ENCODE measurements at places on chromosomes 4 and X.

DNA sequence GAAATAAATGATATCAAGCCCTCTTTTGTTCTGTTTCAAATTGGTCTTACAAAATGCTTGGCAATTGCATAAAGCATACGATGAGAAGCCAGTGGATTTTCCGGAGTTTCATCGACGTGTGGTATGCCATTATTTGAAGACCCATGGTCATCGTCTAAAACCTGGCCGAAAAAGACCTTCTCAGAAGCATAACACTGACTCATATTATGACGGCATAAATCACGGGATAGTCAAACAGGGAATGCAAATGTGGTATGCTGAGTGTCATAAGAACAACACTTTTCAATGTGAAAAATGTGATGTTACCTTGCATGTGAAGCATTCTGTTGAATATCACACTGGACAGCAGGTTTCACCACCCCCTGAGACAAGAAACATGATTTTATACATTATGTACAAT is 695.2 kb downstream of the GRXCR1 start:
- no peaks in the 10 kb centered on the region for H3K36me3 ChIP-seq
- H3K4me3 ChIP-seq = no peak overlapping the region
- no peaks in the 10 kb centered on the region for H3K4me1 ChIP-seq
- DNase-seq = no peak
- no peak overlapping the region for H3K27ac ChIP-seq

- peak; percentile 64 for DNase-seq
- no peaks in the 10 kb centered on the region for H3K36me3 ChIP-seq
- H3K27ac ChIP-seq = no peak overlapping the region
- H3K4me1 ChIP-seq = peaks cover 2% of the 10 kb centered on the region
Measured at GRCh38 chr4:40316782-40317635, 18.1 kb upstream of the CHRNA9 start.

DNA sequence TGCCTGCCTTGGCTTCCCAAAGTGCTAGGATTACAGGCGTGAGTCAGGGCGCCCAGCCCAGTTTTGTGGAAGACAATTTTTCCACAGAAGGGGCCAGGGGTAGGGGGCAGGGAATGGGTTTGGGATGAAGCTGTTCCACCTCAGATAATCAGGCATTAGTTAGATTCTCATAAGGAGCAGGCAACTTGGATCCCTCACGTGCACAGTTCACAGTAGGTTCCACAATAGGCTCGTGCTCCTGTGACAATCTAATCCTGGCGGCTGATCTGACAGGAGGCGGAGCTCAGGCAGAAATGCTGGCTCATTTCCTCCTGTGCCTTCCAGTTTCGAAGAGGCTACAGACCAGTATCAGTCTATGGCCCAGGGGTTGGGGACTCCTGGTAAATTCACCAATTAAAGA is 491.6 kb upstream of the AADAT start:
- no peaks in the 10 kb centered on the region for H3K4me1 ChIP-seq
- DNase-seq = no peak
- no peak overlapping the region for H3K4me3 ChIP-seq
- H3K36me3 ChIP-seq = no peaks in the 10 kb centered on the region

DNA sequence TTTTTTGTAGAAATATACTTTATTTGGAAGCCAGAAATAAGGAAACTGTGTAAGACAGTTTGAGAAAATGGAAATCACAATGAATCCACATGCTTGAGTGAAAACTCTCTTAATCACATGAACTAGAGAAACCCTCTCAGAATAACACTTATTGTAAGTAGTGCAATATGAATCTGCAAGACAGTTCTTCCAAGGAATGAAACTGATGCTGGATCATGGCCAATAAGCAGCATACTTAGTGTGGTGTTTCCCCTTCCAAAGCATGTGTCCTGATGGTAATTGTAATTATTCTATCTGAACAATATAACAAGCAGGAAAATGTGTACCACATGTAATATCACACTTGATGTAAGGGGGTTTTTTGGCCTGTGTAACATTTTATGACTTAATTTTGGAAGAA is 1870.5 kb upstream of the TENM3 start:
- H3K27ac ChIP-seq = no peak overlapping the region
- no peaks in the 10 kb centered on the region for H3K4me1 ChIP-seq
- no peaks in the 10 kb centered on the region for H3K36me3 ChIP-seq
- DNase-seq = no peak
- H3K27me3 ChIP-seq = no peaks in the 10 kb centered on the region

- H3K4me3 ChIP-seq = no peak overlapping the region
- no peaks in the 10 kb centered on the region for H3K4me1 ChIP-seq
- H3K36me3 ChIP-seq = no peaks in the 10 kb centered on the region
- no peak overlapping the region for H3K27ac ChIP-seq
Measured at GRCh38 chrX:141619336-141619735, 29.8 kb downstream of the SPANXA2 start.

GRCh38 chr4:90190525-90190924 is 63.3 kb downstream of the CCSER1 start:
- no peak overlapping the region for H3K4me3 ChIP-seq
- H3K36me3 ChIP-seq = no peaks in the 10 kb centered on the region

- no peak for DNase-seq
- H3K4me3 ChIP-seq = no peak overlapping the region
- no peak overlapping the region for H3K27ac ChIP-seq
Measured at GRCh38 chrX:16462912-16463311, 187.0 kb upstream of the S100G start.

- H3K27me3 ChIP-seq = no peaks in the 10 kb centered on the region
- no peak for DNase-seq
- no peak overlapping the region for H3K27ac ChIP-seq
- no peak overlapping the region for H3K4me3 ChIP-seq
Measured at GRCh38 chrX:40938423-40938822, 146.8 kb upstream of the USP9X start.

GRCh38 chr4:74004668-74005067 is 6.2 kb upstream of the CXCL5 start:
- 0 out of 2 replicates have a peak, but pooled peaks cover 3% of the 10 kb centered on the region for H3K36me3 ChIP-seq
- H3K27ac ChIP-seq = no peak overlapping the region
- H3K4me3 ChIP-seq = no peak overlapping the region
- H3K4me1 ChIP-seq = no peaks in the 10 kb centered on the region

- H3K36me3 ChIP-seq = no peaks in the 10 kb centered on the region
- no peak overlapping the region for H3K4me3 ChIP-seq
- H3K4me1 ChIP-seq = no peaks in the 10 kb centered on the region
- DNase-seq = no peak
- no peak overlapping the region for H3K27ac ChIP-seq
- no peaks in the 10 kb centered on the region for H3K27me3 ChIP-seq
Measured at GRCh38 chrX:40244980-40245379, 147.2 kb upstream of the BCOR start.

DNA sequence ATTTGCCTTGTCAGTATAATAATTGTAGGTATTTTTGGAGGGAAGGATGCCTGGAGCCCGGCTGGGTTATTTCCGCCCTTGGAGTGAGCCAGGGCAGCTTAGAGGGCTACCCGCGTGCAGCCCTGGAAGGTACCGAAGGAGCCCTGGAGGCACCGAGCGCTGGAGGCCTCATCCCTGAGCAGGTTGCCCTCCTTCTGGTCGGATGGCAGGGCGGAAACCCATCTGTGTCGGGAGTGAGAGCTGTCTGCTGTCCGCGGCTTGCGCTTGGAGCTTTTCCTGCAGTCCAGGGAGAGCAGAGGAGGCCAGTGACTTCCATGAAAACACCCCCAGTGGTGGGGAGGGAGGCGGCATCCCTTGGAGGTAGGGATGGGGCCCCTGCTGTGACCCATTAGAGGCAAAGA is 122.1 kb downstream of the TBL1X start:
- H3K27ac ChIP-seq = no peak overlapping the region
- no peak overlapping the region for H3K4me3 ChIP-seq
- no peaks in the 10 kb centered on the region for H3K27me3 ChIP-seq
- H3K36me3 ChIP-seq = no peaks in the 10 kb centered on the region
- no peak for DNase-seq

DNA sequence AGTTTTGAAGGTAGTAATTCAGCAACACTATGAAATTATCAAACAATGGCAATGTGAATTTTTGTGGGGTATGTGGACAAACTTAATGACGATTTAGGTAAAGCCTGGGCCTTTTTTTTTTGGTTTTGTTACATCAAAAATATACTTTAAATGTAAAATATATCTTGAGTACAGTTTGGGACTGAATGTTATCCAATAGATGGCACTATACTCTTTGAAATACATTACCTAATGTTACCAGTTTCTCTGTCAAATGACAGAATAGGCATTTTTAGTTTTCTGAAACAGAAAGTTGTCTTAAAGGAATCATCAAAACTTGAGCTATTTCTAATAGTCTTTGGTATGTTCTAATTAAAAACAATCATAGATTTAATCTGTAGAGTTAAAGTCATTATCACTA is 1651.9 kb downstream of the C4orf33 start:
- H3K36me3 ChIP-seq = no peaks in the 10 kb centered on the region
- no peaks in the 10 kb centered on the region for H3K4me1 ChIP-seq
- H3K4me3 ChIP-seq = no peak overlapping the region
- no peaks in the 10 kb centered on the region for H3K27me3 ChIP-seq
- no peak overlapping the region for H3K27ac ChIP-seq
- no peak for DNase-seq

DNA sequence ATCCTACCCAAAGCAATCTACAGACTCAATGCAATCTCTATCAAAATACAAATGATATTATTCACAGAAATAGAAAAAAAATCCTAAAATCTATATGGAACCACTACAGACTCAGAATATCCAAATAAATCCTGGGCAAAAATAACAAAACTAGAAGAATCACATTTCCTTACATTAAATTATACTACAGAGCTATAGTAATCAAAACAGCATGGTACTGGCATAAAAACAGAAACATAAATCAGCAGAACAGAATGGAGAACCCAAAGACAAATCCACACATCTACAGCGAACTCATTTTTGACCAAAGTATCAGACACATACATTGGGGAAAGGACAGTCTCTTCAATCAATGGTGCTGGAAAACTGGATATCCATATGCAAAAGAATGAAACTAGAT is 304.1 kb upstream of the FGF13 start:
- H3K27ac ChIP-seq = no peak overlapping the region
- no peak for DNase-seq
- no peaks in the 10 kb centered on the region for H3K27me3 ChIP-seq
- no peaks in the 10 kb centered on the region for H3K36me3 ChIP-seq

- DNase-seq = no peak
- no peak overlapping the region for H3K4me3 ChIP-seq
- no peak overlapping the region for H3K27ac ChIP-seq
- no peaks in the 10 kb centered on the region for H3K27me3 ChIP-seq
- H3K36me3 ChIP-seq = no peaks in the 10 kb centered on the region
Measured at GRCh38 chrX:133364196-133364595, 51.1 kb downstream of the GPC4 start.

DNA sequence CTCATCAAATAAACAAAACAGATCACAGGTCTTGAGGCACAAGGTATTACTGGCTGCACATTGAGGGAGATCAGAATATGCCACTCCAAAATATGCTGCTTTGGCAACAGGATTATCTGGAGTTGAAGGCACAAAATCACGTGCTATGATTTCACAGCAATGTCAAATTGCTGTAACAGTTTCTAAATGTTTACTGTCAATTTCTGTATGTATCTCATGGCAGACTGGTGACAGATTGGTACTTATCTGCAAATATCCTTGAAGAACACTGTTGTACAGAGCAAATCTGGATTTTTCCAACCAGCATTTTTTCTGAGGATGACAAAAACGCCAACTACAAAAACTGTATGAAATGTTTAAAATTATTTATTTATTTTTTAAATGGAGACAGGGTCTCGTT is 26.7 kb downstream of the GPR82 start:
- H3K36me3 ChIP-seq = no peaks in the 10 kb centered on the region
- H3K4me3 ChIP-seq = no peak overlapping the region
- H3K27me3 ChIP-seq = no peaks in the 10 kb centered on the region

GRCh38 chr4:125198916-125199315 is 115.8 kb upstream of the FAT4 start:
- no peaks in the 10 kb centered on the region for H3K36me3 ChIP-seq
- no peaks in the 10 kb centered on the region for H3K4me1 ChIP-seq
- no peak for DNase-seq
- no peaks in the 10 kb centered on the region for H3K27me3 ChIP-seq

GRCh38 chr4:121950680-121951520 is 960 bp downstream of the TRPC3 start:
- no peak overlapping the region for H3K27ac ChIP-seq
- H3K27me3 ChIP-seq = peaks cover 28% of the 10 kb centered on the region
- no peak for DNase-seq
- no peaks in the 10 kb centered on the region for H3K4me1 ChIP-seq
- no peaks in the 10 kb centered on the region for H3K36me3 ChIP-seq

- no peak overlapping the region for H3K4me3 ChIP-seq
- DNase-seq = no peak
- no peaks in the 10 kb centered on the region for H3K27me3 ChIP-seq
- H3K36me3 ChIP-seq = no peaks in the 10 kb centered on the region
- H3K4me1 ChIP-seq = no peaks in the 10 kb centered on the region
Measured at GRCh38 chr4:10403633-10404445, 53.4 kb downstream of the ZNF518B start.

DNA sequence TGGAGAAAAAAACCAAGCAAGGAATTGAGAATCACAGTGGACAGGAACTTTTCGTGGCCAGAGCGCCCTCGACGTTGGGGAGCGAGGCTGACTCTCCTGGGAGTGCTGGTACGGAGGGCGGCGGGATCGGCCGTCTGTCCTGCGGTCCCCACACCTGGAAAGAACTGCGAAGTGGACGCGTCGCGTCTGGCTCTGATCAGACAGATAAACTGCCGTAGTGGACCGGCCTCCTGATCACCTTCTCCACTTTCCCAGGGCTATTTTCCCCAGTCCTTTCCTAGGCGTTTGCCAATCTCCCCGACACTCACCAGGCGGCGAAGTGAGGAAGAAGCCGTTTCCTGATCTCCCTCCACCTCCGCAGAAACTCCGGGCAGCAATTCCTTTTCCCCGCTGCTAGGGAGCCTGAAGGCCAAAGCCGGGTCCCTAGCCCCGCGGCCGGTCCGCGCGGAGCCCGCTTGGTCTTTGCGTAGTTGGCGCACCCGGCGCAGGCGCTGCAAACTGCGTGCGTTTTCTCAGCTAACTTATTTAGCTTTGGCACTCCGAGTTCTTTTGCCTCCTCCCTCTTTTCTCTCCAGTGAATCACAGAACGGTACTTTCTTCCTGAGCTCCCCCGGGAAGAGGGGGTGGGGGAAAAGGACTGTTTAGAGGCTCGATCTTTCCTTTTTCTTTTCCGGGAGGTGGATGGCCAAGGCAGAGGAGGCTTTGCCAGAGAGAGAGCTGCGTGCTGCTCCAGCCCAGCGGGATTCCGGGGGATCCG is at the start of gene ARSJ:
TSS of gene ARSJ (minus strand) at position 500 of the 757 bp plus-strand sequence. CDS start 813 bp downstream, outside the sequence.
- H3K36me3 ChIP-seq = no peaks in the 10 kb centered on the region
- H3K4me1 ChIP-seq = peaks cover 3% of the 10 kb centered on the region
- DNase-seq = no peak
